ENCODE measurements at places on chromosomes 4 and X. TPM values are rescaled to one million over a fixed set of nuclear protein-coding genes. Genes with fewer than 3 reads are reported as not detected.

Gene SHROOM2
- 14.4 TPM for total RNA-seq

GRCh38 chr4:76666944-76667532 lies 230.9 kb downstream of the SOWAHB start:
- no peak overlapping the region for H3K4me3 ChIP-seq
- H3K4me1 ChIP-seq: no peaks in the 10 kb centered on the region
- H3K27me3 ChIP-seq: no peaks in the 10 kb centered on the region
- H3K36me3 ChIP-seq: no peaks in the 10 kb centered on the region

DNA sequence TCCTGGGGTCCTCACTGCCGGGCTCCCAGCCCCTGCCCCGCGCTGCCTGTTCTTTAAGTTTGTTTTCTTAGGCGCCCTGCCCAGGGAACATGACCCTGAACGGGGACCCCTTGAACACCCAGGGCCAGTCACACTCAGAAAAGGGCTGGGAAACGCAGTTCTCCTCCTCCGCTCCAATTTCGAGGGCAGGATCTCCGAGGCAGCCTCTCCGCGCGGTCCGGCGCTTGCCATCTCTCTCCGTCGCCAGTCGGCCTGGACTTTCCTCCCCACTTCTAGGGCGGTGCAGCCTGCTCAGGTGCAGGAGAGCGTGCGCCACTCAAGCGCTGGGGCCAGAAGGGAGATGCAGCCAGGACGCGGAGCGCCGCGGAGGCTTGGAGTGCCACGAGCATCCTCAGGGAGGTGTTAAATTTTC lies 9.9 kb downstream of the PRDM8 start:
- H3K36me3 ChIP-seq: no peaks in the 10 kb centered on the region
- DNase-seq: peak; percentile 79
- peaks cover 99% of the 10 kb centered on the region for H3K27me3 ChIP-seq
- no peak overlapping the region for H3K27ac ChIP-seq
- H3K4me1 ChIP-seq: no peaks in the 10 kb centered on the region

Gene ENPP6
- total RNA-seq: not detected

DNA sequence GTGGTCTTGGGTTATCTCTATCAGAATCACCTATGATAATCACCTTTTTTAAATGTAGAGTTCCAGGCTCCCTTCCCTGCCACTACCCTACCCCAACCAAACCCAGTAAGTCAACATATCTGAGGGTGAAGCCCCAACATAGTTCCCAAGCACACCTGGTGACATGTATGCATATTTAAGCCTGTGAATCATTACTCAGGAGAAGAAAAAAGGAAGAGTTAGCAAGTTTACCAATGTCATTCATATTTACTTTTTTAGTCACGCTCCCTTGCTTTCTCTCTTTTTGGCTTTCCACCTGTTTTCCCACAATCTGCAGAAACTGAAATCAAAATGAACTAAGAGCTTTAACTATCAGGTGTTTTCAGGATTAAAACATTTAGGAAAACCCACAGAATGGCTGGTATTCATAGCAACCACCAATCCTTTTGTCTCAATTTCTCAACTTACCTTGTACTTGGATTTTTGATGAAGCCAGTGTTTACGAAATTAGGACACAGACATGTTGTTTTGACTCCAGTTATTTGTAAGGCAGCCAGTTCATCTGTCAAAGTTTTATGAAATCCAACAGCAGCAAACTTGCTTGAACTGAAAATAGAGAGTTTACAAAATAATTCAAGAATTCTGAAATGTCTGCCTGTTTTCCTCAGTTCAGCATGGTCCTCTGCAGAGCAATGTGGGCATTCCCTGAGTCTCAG lies 34.0 kb downstream of the HSD17B11 start:
- DNase-seq: no peak
- H3K27ac ChIP-seq: no peak overlapping the region
- no peaks in the 10 kb centered on the region for H3K27me3 ChIP-seq
- peaks cover 7% of the 10 kb centered on the region for H3K36me3 ChIP-seq
- no peak overlapping the region for H3K4me3 ChIP-seq

Gene TRIM61
- 4.0 TPM for total RNA-seq

Gene GYPE
- 1.4 TPM for total RNA-seq

- no peak for DNase-seq
- peaks cover 71% of the 10 kb centered on the region for H3K36me3 ChIP-seq
- no peak overlapping the region for H3K27ac ChIP-seq
These were observed 36.3 kb upstream of the TBC1D14 start for GRCh38 chr4:6873291-6873690.

DNA sequence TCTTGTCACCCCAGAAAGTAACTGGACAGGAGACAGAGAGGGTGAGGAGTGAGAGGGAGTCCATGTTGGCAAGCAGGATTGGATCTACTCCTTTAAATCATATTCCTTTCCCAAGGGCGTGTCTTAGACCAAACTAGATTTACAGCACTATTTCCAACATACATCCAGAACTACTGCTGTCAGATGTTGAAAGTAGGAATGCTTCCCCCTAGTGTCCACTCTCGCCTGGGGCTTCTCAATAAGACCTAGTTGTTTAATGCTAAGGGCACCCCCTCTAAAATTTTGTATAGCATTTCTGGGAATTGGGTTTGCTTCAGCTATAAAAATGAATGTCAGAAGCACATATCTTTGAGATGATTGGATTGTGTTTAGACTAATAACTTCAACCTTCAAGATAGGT lies 13.3 kb downstream of the OFD1 start:
- peak; percentile 59 for DNase-seq
- H3K27me3 ChIP-seq: no peaks in the 10 kb centered on the region
- no peak overlapping the region for H3K4me3 ChIP-seq
- peaks cover 3% of the 10 kb centered on the region for H3K4me1 ChIP-seq
- no peak overlapping the region for H3K27ac ChIP-seq

GRCh38 chrX:50705042-50705441 lies 109.0 kb downstream of the SHROOM4 start:
- H3K36me3 ChIP-seq: no peaks in the 10 kb centered on the region
- H3K27me3 ChIP-seq: no peaks in the 10 kb centered on the region
- peaks cover 9% of the 10 kb centered on the region for H3K4me1 ChIP-seq
- no peak overlapping the region for H3K4me3 ChIP-seq
- no peak for DNase-seq

DNA sequence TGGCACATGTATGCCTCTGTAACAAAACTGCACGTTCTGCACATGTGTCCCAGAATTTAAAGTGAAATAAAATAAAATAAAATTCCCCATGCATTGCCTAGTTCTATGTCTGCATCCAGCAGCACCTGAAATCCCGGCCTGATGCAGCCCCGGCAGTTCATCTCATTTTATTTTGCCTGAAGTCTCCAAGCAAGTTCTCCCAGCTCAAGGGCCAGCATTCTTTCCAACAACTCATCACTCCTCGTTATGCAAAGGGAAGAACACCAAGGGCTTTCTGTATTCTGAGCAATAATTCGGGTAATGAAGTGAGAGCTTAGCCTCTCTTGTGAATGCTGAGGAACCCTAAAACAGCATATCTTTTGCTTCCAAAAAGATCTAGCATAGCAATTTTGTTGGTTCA lies 2.7 kb downstream of the ENPP6 start:
- H3K4me1 ChIP-seq: no peaks in the 10 kb centered on the region
- H3K27ac ChIP-seq: no peak overlapping the region
- no peaks in the 10 kb centered on the region for H3K27me3 ChIP-seq
- no peak overlapping the region for H3K4me3 ChIP-seq
- H3K36me3 ChIP-seq: no peaks in the 10 kb centered on the region

GRCh38 chr4:89489338-89489771 lies 181.8 kb upstream of the GPRIN3 start:
- H3K4me1 ChIP-seq: no peaks in the 10 kb centered on the region
- H3K36me3 ChIP-seq: no peaks in the 10 kb centered on the region
- no peak overlapping the region for H3K4me3 ChIP-seq
- DNase-seq: peak; percentile 75
- H3K27me3 ChIP-seq: no peaks in the 10 kb centered on the region

- DNase-seq: no peak
- peaks cover 21% of the 10 kb centered on the region for H3K36me3 ChIP-seq
- no peak overlapping the region for H3K27ac ChIP-seq
- no peaks in the 10 kb centered on the region for H3K4me1 ChIP-seq
These were observed 19.8 kb upstream of the GTPBP6 start for GRCh38 chrX:338281-338835.

Gene FGB
- 1.7 TPM for total RNA-seq

DNA sequence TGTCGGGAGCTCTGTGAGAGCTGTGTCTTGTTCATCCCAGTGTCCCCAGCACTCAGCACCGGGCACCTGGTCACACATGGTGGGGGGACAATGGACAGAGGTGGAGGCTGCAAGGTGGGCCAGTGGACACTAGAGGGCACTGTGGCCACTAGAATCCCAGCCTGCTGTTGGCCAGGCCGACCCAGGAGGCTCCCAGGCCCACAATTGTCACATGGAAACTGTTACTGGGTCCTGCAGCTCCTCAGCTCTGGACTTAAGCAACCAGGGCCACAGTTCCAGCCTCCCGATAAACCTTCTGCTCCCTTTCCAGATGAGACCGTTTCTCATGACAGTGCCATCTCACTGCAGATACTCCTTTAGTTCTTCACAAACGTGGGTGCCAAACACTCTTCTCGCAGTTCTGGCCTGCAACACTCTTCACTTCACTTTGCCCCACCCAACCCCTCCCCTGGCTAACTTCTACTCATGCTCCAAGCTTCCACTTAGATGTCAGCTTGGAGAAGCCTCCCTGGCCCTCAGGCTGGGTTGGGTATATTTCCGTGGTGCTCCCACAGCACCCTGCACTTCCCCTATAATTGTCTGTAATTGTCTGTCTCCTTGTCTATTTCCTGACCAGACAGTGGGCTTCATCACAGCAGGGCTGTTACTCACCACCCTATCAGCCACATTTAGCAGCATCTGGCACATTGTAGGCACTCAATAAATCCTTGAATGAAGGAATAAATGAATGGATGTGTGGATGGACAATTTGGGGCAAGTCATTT lies 3.5 kb upstream of the IQSEC2 start:
- no peaks in the 10 kb centered on the region for H3K4me1 ChIP-seq
- no peaks in the 10 kb centered on the region for H3K27me3 ChIP-seq
- no peak overlapping the region for H3K4me3 ChIP-seq
- no peak overlapping the region for H3K27ac ChIP-seq
- no peaks in the 10 kb centered on the region for H3K36me3 ChIP-seq
